Natural killer cell (primary cell): ENCODE measurements at places on chromosomes 5 and 9. TPM values are rescaled to one million over a fixed set of nuclear protein-coding genes. Genes with fewer than 3 reads are reported as not detected.

Gene TUSC1
- 0.18 TPM for total RNA-seq

Gene SLIT3
- total RNA-seq = 0.80 TPM

Gene SMIM33
- not detected for total RNA-seq

Gene NEUROG1
- total RNA-seq = not detected

Gene AJM1
- 31.5 TPM for total RNA-seq

Gene SYK
- total RNA-seq = 78.0 TPM

Gene NTRK2
- total RNA-seq = 0.08 TPM

Gene PCDHGA7
- total RNA-seq = not detected

- no peak for DNase-seq
- H3K4me1 ChIP-seq = no peaks in the 10 kb centered on the region
- no peak within 1 kb of the TSS for H3K27ac ChIP-seq
- peaks cover 9% of the 10 kb centered on the region for H3K27me3 ChIP-seq
Observed at GRCh38 chr5:180591311-180591887, at the start of gene SCGB3A1. Gene SCGB3A1 (minus strand): TSS chr5:180591499. CDS start chr5:180591462, 37 bp downstream.

GRCh38 chr5:67156976-67157583 lies 39.5 kb downstream of the CD180 start:
- DNase-seq = no peak
- H3K27me3 ChIP-seq = no peaks in the 10 kb centered on the region
- H3K36me3 ChIP-seq = no peaks in the 10 kb centered on the region
- no peak overlapping the region for H3K4me3 ChIP-seq
- H3K4me1 ChIP-seq = no peaks in the 10 kb centered on the region
- H3K27ac ChIP-seq = no peak overlapping the region

DNA sequence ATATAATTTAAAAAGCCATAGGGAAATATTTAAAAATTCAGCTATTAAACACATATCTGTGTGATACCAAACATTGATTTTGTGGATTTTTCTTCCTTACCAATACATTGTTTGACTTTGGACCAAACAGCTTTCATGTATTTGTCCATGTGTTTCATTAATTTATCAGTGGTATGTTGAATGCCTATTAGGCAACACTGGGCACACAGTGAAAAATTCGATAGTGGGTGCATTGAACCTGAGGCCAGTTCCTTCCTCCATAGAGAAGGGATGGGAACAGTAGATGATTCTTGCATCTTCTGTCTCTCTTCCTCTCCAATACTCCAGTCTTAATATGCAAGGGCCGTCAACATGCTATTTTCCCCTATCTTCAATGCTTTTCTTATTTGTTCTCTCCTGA lies 110.2 kb upstream of the NR3C1 start:
- no peaks in the 10 kb centered on the region for H3K36me3 ChIP-seq
- no peak for DNase-seq
- H3K4me3 ChIP-seq = no peak overlapping the region
- H3K27ac ChIP-seq = no peak overlapping the region
- H3K27me3 ChIP-seq = no peaks in the 10 kb centered on the region
- H3K4me1 ChIP-seq = no peaks in the 10 kb centered on the region

GRCh38 chr5:43802651-43803050 lies 199.7 kb downstream of the NNT start:
- H3K27me3 ChIP-seq = no peaks in the 10 kb centered on the region
- no peak overlapping the region for H3K27ac ChIP-seq
- no peaks in the 10 kb centered on the region for H3K36me3 ChIP-seq
- no peak overlapping the region for H3K4me3 ChIP-seq

DNA sequence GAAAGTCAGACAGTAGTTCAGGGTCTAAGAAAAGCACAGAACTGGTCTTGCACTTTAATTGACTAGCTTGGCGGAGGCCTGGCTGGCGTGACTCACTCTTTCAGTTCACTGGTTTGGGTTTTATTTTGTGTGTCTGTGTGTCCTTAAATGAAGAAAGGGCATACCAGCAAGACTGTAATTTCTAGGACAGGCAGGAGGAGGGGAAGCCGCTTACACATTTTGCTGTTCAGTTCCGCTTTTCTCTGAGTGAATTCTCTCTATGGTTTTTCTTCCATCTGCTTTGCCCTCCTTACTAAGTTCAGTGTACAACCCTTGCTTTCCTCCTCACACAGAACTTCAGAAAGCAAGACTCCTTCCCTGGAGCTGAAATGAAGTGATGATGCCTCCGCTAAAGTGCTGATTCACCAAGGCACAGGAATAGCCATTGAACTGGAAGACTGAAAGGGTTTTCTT lies 150.8 kb downstream of the MEF2C start:
- H3K36me3 ChIP-seq = peaks cover 3% of the 10 kb centered on the region
- DNase-seq = no peak
- peak overlapping the region; percentile 34 for H3K27ac ChIP-seq
- no peaks in the 10 kb centered on the region for H3K27me3 ChIP-seq
- H3K4me3 ChIP-seq = no peak overlapping the region

DNA sequence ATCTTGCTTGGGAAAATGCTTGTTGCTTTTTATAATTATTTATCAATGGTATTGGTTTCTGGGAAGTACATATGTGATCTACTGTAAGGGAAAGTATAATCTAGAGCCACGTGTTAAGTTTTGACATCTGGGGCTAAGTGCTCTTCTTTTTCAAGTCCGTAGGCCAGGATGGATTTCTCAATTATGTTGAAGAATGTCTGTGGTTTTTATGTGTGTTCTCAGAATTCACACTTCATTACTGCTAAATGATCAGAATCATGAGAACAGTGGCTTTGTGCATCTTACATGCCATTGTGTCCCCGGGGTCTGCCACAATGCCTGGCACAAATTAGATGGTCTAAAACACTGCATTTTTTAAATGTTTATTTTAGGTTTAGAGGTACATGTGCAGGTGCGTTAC lies 14.5 kb upstream of the AUH start:
- no peaks in the 10 kb centered on the region for H3K36me3 ChIP-seq
- peak overlapping the region; percentile 17 for H3K27ac ChIP-seq
- peaks cover 16% of the 10 kb centered on the region for H3K4me1 ChIP-seq
- H3K4me3 ChIP-seq = no peak overlapping the region
- no peak for DNase-seq

GRCh38 chr9:109422641-109423040 lies 75.5 kb downstream of the PTPN3 start:
- DNase-seq = no peak
- H3K4me1 ChIP-seq = no peaks in the 10 kb centered on the region
- H3K27ac ChIP-seq = no peak overlapping the region
- no peak overlapping the region for H3K4me3 ChIP-seq
- H3K36me3 ChIP-seq = no peaks in the 10 kb centered on the region

DNA sequence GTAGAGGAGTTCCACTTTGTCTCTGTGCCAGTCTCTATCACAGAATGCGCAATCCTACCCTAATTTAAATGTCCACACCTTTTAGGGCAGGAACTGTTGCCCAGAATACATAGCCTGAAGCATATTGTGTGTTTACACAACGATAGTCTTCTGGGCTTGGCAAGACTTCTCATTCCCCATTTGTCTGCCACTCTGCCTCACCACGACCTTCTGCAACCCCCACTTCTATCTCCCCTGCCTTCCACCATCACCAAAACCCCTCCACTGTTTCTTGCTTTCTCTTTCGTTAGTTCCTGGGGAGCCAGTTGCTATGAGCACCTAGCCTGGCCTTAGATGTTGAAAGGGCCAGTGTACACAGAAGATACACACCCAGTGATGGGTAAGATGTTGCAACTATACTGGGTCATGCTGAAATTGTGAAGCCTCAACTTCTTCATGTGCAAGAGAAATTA lies 883 bp upstream of the RNF145 start:
- no peaks in the 10 kb centered on the region for H3K36me3 ChIP-seq
- H3K4me3 ChIP-seq = no peak overlapping the region
- H3K27ac ChIP-seq = no peak overlapping the region
- H3K4me1 ChIP-seq = peaks cover 9% of the 10 kb centered on the region
- H3K27me3 ChIP-seq = no peaks in the 10 kb centered on the region
- peak; percentile 26 for DNase-seq

DNA sequence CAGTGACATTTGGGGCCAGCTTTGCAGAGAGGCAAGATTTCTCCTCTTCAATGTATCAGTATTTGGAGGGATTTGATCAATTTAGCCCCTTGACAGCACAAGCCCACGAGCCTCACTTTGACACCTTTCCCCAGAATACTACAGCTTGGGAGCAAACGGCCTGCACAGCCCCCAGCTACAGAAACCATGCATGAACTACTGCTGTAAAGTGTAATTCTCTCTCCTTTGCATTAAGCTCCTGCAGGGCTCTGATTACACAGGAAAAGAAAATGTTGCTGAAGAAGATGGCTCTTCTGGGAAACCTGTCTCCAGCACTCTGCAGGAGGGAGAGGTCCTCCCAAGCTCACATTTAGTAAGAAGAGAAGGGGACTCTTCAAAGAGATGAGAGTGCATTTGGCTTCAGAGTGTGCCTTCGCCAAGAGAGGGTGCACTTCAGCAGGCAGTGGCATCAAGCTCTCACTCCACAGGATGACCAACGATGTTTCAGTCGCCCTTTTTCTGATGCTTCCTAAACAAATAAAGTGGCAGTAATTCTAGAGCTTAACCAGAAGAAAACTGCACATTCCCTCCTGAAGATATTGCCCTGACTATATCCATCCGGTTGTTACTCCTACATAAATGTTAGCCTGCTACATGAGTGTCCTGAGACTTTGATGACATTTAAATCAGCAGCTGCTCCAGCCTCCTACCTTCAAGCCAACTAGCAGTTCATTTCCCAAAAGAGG lies 272.2 kb downstream of the AUH start:
- DNase-seq = peak; percentile 35
- no peaks in the 10 kb centered on the region for H3K36me3 ChIP-seq
- no peak overlapping the region for H3K4me3 ChIP-seq
- no peak overlapping the region for H3K27ac ChIP-seq

GRCh38 chr9:126849591-126850225 lies 10.7 kb upstream of the ZBTB34 start:
- H3K36me3 ChIP-seq = no peaks in the 10 kb centered on the region
- DNase-seq = no peak

DNA sequence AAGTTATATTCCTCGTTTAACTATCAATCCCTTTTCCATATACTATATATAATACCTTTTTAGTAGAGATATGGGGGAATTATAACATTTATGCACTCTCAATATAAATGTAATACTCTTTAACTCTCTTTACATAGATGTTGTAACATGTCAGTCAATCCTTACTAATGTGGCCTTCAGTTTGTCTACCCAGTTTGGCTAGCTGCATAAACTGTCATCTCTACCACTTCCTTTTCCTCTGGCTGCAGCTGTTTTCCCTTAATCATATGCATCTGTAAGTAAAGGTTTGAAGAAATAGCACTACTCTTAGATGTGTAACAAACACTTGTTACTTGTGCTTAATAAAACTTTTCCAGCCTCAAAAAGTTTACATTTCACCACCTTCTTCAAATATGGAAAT lies 13.4 kb downstream of the ABHD17B start:
- peak overlapping the region; percentile 5 for H3K4me3 ChIP-seq
- peak overlapping the region; percentile 80 for H3K27ac ChIP-seq
- no peak for DNase-seq
- peaks cover 33% of the 10 kb centered on the region for H3K4me1 ChIP-seq

GRCh38 chr5:161751265-161751664 lies 65.7 kb downstream of the GABRA6 start:
- H3K27ac ChIP-seq = no peak overlapping the region
- H3K4me3 ChIP-seq = no peak overlapping the region
- H3K27me3 ChIP-seq = no peaks in the 10 kb centered on the region
- no peak for DNase-seq
- no peaks in the 10 kb centered on the region for H3K36me3 ChIP-seq
- no peaks in the 10 kb centered on the region for H3K4me1 ChIP-seq

GRCh38 chr5:96615223-96615622 lies 47.0 kb upstream of the CAST start:
- no peaks in the 10 kb centered on the region for H3K36me3 ChIP-seq
- H3K4me1 ChIP-seq = peaks cover 6% of the 10 kb centered on the region
- no peak overlapping the region for H3K27ac ChIP-seq

- DNase-seq = no peak
- no peaks in the 10 kb centered on the region for H3K36me3 ChIP-seq
- H3K4me1 ChIP-seq = no peaks in the 10 kb centered on the region
- H3K4me3 ChIP-seq = no peak overlapping the region
- peaks cover 4% of the 10 kb centered on the region for H3K27me3 ChIP-seq
Observed at GRCh38 chr5:88544136-88544645, 275.5 kb upstream of the TMEM161B start.

DNA sequence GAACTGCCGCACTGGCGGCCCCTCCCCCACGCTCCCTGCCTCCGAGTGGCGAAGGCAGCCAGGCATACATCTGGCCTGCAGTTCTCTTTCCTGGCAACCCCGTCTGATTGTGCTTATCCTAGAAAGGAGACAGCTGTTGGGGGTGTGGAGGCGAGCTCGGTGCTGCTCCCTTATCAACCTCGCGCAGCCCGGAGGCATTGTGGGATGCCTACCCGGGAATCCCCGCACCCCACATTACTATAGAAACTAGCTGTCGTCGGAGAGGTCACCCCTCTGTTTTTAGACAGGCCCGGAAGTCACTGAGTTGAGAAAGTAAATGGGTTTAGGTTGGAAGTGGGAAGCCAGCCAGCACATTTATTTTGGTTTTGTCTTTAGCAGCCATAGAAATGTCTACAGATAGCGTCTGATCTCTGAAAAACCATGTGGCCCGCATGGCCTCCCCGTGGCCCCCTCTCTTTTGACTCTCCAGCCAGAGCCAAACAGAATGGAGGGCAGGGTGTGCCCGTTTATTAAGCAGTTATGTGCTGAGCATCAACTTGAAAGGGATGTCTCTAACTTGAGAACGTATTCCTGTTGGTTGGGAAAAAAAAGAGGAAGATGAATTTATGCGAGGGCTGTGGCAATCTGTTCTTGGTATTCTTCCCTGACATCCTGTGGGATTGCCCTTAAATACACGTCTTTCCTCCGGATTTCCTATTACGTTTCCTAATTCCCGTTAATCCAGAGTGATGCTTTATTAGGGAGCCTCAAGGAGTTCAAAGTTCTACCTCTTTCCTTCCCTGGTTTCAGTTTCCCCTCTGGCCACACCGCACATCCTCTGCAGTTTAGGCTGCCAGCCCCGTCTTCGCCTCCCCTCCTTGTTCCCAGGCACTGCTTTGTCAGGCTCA lies 3.9 kb downstream of the STC2 start:
- DNase-seq = no peak
- no peaks in the 10 kb centered on the region for H3K36me3 ChIP-seq
- peaks cover 20% of the 10 kb centered on the region for H3K27me3 ChIP-seq
- no peak overlapping the region for H3K27ac ChIP-seq
